ENCODE measurements at places on chromosomes 6 and 20.

- DNase-seq: no peak
Observed at GRCh38 chr20:9498322-9498721, 16.1 kb upstream of the LAMP5 start.

DNA sequence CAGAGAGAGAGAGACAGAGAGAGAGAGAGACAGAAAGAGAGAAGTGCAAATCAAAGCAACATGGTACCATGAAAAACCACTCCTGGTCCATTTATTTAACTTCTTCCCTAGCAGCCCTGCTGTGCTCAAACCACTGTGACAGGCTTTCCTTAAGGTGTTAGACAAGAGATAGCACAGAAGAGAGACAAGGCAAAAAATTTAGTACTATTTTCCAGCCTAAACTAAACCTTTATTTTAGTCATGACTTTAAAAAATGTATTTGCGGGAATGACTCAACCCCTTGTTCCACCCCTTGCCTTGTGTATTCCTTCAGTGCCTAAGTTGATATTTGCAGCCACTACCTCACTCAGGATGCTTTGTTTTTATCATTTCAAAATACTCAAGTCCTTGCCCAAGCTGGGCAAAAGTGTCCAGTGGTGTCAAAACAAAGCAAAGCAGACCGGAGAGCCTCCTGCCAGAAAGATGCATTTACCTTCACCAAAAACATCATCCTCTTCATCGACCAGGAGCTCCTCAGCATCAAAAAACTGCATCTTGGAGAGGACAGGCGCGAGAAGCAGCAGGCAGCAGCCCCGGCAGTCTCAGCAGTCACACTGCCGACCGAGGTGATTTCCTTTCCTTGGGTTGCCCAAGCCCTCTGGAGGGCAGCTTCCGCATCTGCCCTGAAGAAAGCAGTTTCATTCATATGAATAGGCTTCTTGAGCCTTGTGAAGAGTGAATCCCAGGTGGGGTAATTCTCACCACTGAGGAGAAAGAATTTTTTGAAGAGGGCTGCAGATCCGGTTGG, at the start of gene RIPOR2:
RIPOR2 (minus strand) TSS at position 595 of the 787 bp plus-strand sequence; CDS start at position 533, 62 bp downstream.
- DNase-seq: no peak

DNA sequence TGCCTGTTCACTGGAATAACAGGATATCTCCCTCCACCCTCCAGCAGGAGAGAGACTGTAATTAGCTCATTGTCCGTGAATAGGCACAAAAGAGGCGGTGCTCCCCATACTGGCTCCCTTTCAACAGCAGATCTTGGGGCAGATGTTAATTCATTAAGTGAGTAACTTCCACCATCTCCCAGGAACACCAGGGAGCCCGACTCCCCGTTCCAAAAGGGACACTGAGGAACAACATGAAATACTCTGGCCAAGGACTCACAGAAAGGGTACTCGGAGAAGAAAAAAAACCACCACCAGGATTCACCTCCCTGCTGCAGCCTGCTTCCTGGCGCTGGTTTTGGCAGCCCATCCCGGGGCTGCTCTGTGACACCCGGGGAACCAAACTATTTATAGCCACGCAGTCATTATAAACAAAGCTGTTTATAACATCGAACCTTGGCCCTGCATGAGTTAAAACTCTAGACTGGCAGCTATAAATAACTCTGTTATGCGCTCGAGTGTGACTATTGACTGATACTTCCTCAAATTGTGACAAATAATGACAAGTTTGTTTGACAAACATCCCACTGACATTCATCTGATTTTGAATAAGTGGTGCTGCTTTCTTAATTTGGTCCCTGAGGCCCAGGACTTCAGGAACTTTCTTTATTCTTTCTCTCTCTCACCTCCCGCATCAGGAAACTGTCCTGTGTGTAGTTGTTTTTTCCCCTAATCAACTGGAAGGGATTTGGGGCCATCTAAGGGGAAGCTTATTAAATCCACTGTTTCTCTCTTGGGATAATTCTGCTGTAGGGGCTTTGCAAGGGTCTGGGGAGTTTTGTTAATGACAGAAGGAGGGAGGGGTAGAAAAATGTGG, 521.6 kb downstream of the CD83 start:
- DNase-seq: no peak

- DNase-seq: no peak
Observed at GRCh38 chr6:126723541-126724170, 383.7 kb downstream of the CENPW start.

GRCh38 chr20:4195499-4195898, 180.1 kb upstream of the RNF24 start:
- no peak for DNase-seq

DNA sequence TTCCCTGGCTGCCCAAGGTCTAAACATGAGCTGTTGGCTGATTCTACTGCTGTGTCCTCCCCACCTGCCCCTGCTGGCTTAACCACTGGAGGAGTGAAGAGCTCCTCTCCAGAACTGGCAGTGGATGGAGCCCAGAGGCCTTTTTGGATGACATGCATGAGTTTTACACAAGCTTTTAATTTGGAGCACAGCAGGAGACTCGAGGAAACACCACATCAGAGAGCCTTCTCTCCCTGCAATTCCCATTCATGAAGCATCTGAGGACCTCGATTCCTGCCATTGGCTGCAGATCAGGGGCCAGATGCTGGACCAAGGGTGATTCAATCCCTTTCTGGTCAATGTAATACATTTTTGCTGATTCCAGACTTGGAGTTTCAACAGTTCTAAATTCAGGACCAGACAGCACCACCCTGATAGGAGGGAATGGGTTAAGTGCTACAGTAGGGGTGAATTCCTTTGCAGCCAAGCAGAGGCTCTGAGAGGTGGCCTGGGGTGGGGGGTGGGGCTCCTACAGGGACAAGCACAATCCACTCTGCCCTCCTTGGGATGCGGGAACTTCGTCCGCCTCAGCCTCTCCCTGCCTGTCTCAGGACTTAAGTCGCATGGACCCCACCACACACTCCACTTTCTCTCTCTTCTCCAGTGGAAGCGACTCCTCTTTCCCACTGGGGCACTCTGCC, 599 bp upstream of the PSORS1C1 start:
- no peak for DNase-seq

DNA sequence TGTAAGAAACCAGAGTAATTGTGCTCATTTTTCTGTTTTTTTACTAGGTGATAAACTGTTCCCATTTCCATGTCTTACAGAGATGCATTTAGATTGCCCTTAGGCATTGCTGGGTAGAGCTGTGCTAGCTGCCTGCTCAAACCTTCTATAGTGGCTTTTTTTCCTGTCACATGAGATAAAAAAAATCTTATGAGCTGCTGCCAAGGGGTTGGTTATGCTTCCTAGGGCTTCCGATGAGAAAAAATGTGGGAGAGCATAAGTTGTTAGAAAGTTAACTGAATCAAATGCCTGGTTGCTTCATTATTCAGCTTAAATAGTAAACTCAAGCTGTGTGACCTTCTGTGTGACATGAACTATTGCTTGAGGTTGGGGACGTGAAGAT, 50.0 kb upstream of the NOX3 start:
- no peak for DNase-seq

DNA sequence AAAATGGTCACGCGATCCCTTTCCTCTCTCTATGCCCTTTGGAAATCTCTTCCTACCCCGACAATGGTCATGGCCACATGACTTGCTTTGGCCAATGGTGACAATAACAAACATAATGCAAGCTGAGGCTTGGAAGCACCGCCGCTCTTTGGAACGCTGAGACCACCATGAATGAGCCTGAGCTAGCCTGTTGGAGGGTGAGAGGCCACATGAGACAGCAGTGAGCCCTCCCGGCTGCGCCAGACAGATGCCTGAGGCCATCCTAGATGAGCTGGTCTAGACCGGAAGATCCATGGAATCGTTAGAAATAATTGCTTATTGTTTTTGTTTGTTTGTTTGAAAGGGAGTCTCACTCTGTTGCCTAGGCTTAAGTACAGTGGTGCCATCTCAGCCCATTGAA, 64.2 kb downstream of the STK35 start:
- DNase-seq: no peak

GRCh38 chr20:57605878-57606277, 14.3 kb downstream of the ZBP1 start:
- DNase-seq: no peak
